ENCODE measurements at places on chromosomes 13 and 19.

- no peak for DNase-seq
Measured at GRCh38 chr19:49940482-49940791, 11.1 kb upstream of the NUP62 start.

GRCh38 chr13:97849305-97849704 is 104.2 kb upstream of the IPO5 start:
- no peak for DNase-seq

- peak; percentile 71 for DNase-seq
Measured at GRCh38 chr19:13060964-13061927, 41.4 kb downstream of the LYL1 start.

DNA sequence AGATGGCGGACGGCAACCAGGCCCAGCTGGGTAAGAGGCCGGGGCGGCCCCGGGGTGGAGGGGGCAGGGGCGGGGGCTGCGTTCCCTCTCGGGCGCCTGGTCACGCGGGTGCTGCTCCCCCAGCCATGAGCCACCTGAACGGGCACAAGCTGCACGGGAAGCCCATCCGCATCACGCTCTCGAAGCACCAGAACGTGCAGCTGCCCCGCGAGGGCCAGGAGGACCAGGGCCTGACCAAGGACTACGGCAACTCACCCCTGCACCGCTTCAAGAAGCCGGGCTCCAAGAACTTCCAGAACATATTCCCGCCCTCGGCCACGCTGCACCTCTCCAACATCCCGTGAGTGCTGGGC is 11.1 kb downstream of the PTBP1 start:
- DNase-seq = no peak

DNA sequence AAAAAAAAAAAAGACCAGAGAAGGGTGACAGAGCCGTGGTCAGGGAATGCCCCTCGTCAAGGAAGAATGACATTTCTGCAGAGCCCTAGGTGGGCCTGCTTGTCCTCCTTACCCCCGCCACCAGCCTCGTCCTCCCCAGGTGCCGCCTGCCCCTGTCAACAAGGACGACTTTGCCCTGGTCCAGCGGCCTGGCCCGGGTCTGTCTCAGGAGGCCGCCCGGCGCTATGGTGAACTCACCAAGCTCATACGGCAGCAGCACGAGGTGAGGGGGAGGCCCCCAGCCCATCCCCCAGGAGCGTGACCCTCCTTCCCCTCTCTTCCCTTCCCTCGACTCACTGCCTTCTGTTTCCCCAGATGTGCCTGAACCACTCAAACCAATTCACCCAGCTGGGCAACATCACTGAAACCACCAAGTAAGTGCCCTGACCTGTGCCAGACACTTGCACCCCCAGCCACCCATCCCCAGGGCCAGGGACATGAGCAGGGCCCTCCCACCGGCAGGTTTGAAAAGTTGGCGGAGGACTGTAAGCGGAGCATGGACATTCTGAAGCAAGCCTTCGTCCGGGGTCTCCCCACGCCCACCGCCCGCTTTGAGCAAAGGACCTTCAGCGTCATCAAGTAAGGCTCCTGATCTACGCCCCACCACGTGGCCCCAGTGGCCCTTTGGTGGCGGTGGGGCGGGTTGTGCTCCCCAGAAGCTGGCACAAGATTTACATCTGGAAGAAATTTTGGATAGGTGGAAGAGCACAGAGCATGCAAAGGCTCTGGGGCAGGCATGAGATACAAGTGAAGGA is 14.8 kb downstream of the PODNL1 start:
- no peak for DNase-seq

GRCh38 chr19:35822579-35822978 is 9.9 kb upstream of the PRODH2 start:
- no peak for DNase-seq

DNA sequence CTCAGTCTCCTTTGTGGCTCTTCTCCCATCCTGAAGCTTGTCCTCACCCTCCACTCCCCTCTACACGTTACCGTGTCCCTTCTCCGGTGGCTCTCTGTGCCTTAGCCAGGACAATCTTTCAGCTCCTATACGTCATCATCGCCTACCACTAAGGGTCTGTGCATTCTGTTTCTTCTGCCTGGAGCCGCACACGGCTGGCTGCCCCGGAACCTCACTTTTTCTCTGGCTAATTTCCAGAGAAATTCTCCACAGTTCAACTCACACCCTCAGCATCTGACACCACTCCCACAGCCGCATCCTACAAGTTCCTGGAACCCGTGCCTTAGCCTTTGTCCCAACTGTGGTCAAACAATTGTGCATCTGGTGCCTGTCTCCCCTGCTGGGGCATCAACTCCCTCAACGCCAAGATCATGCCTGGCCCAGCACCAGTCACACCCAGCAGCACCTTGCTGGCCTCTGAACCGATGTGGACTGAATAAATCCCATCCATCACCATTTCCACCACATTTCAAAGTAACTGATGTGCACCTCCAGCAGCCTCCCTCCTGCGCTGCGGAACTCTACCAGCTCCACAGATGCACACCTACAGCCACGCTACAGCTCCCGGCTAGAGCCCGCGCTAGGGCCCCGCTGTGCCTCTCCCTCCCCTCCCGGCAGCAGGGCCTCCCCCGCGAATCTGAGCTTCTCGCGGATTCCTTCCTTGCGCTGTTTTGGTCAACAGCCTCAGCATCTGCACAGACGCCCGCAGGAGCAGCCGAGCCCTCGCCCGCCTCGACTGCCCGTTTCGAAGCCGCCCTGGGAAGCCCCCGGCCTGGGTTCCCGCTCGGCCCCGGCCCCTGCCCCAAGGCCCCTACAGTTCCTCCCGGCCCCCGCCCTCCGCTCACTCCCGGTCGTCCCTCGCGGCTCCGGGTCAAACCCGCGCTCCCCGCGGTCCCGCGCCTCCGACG is 689 bp downstream of the DCUN1D2 start:
- peak; percentile 20 for DNase-seq

DNA sequence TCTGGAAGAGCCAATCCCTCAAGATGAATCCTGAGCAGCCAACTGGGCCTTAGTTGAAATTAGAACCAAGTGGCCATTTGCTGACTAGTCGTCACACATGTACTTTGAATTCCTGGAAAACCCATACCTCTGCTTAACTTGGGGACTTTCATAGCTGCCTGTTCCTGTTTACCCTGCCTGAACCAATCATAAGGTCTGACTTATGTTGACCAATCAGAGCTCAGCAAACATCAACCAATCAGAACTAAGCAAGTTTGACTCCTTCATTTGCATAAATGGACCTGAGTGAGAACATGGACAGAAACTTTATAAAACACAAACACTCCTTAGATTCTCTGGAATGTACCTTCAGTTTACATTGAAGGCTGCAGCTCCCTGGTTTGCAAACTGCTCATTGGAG is 50.8 kb downstream of the LATS2 start:
- no peak for DNase-seq

GRCh38 chr13:21638319-21639282 is 32.3 kb upstream of the FGF9 start:
- DNase-seq = peak; percentile 60

- no peak for DNase-seq
Measured at GRCh38 chr13:65508745-65509144, 1721.4 kb downstream of the PCDH9 start.

GRCh38 chr19:6587998-6588507 is 2.9 kb downstream of the CD70 start:
- no peak for DNase-seq

- DNase-seq = no peak
Measured at GRCh38 chr13:26587251-26587650, 29.8 kb downstream of the WASF3 start.

DNA sequence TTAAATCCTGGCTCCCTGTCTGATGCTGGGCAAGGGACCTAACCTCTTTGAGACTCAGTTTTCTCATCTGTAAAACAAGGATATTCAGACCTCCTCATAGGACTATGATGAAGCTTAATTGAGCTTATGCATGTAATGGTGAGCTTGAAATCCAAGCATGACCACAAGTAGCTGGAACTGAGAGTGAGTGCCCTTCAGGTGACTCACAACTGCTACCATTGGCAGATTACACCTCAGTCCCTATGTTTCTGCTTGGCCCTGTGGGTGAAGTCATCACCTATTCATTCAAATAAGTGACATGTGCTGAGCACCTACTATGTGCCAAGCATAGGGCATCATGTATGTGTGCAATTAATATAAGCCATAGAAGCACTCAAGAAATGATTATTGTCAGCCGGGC is 25.7 kb downstream of the NOVA2 start:
- no peak for DNase-seq

All from CD4-positive, alpha-beta T cell treated with Interleukin-2 at 100 ng/mL for 4 hours (primary cell).